ENCODE measurements at places on chromosomes 4 and X.

- no peak for DNase-seq
These were observed 71.7 kb downstream of the FBXW7 start for GRCh38 chr4:152464030-152464823.

DNA sequence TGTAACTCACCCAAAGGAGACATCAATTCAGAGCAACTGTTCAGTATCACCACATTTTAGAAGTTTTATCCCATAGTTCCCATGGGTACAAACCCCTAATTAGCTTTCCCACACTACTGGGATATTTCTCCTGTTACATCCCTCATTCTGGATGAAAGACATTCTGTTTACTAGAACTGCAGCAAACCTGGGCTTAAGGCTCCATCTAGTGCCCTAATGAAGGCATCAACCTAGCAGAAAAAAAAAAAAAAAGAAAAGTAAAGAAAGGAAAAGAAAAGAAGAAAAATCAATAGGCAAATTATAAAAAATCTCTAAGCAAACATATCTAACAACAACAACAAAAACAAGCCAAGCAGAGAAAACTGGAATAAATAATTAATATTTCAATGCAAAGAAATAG is 133.7 kb upstream of the CPXCR1 start:
- peak; percentile 56 for DNase-seq

GRCh38 chr4:107757864-107758476 is 37.9 kb upstream of the PAPSS1 start:
- DNase-seq, result peak; percentile 28

- DNase-seq, result no peak
These were observed 18.5 kb upstream of the CXCL8 start for GRCh38 chr4:73721909-73722308.

DNA sequence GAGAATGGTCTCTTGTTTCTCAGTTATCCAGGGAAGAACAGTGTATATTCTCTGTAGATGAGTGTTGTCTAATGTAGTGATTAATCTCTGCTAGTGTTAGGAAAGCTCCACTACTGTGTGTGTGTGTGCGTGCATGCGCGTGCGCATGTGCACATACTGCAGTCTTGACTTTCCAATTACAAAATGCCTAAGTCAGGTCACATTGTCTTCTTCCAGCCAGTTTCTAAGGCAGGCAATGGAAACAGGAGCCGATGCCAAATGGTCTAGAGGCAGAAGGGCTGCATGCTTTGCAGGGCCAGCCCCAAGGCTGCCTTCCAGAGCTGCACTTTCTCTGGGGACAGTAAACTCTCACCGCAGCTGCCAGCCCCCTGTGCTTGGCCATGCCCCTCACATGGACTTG is 30.5 kb upstream of the NAP1L5 start:
- no peak for DNase-seq

GRCh38 chrX:118652717-118653116 is 74.7 kb upstream of the IL13RA1 start:
- no peak for DNase-seq

DNA sequence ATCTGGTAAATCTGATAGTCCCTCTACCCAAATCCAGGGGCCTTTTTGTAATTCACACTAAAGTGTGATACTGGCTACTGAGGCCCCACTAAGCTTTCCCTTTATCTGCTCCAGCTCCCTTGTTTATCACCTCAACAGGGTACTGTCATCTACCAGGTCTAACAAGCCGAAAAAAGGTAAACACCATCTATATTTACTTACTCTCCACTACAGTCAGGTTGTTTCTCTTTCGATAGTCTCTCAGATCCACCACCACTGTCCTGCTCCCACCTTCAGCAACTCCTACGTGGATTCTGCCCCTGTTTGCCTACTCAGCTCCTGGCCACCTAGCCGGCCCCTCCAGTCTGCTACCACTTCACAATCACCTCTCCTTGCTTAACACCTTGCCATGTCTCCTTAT is 3.3 kb downstream of the ITIH6 start:
- no peak for DNase-seq

GRCh38 chr4:57113870-57114269 is 3.7 kb upstream of the IGFBP7 start:
- no peak for DNase-seq

DNA sequence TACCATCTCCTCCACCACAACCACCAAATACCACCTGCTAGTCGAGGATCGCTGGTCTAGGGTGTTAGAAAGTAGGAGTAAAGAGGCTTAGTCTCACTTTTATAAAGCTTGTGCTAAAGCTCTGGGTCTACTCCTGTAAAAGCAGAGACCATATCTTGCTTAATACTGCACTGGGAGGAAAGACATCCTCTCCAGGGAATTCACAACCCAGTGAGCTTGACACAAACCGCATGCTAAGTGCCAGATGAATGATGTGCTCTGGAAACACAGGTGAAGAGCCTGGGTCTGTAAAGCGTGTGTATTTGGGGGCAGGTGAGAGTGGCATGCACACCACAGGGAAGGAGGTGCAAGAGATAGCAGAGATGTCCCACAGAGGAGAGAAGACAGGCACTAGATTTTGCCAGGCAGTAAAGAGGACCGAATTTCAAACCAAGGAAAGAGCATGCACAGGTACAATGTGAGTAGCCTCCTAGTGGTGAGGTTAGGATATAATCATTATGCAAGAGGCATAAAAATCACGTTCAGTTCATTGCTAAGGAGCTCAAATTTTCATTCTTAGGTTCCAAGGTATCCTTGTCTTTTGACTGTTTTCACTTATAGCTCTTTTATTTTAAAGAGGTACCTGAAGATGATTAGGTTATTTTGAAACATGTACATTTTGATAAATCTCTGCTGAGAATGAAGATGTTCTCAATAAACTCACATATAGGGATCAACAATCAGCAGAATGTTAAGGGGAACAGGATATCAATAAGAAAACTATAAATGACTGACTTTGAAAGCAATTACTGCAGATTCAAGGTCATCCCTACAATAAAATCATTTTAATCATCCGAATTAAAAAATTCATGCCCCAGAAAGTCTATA is 20.7 kb downstream of the TAPT1 start:
- DNase-seq, result peak; percentile 31

- peak; percentile 72 for DNase-seq
These were observed 83.5 kb upstream of the SPRY1 start for GRCh38 chr4:123312951-123313592.

GRCh38 chrX:95754411-95754810 is 930.2 kb upstream of the DIAPH2 start:
- no peak for DNase-seq

- DNase-seq, result no peak
These were observed 1387.2 kb downstream of the STIM2 start for GRCh38 chr4:28247805-28248204.

DNA sequence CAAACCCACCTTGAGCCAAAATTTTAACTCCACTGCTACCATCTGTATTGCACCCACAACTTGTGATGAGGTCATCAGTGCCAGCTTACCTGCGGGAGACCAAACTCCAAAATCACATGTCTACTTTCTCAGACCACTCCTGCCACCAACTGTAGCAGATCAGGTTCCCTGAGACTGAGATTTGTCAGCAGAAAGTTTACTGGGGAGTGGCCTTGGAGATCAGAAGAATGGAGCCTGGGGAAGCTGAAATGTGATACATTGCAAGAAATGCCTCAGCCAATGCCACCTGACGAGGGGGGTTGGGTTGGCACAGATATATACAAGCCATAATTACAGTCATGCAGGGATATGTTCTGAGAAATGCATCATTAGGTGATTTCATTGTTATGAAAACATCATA is 19.1 kb downstream of the HAUS3 start:
- no peak for DNase-seq

- DNase-seq, result peak; percentile 49
These were observed 42.4 kb upstream of the SMARCAD1 start for GRCh38 chr4:94165256-94165655.

DNA sequence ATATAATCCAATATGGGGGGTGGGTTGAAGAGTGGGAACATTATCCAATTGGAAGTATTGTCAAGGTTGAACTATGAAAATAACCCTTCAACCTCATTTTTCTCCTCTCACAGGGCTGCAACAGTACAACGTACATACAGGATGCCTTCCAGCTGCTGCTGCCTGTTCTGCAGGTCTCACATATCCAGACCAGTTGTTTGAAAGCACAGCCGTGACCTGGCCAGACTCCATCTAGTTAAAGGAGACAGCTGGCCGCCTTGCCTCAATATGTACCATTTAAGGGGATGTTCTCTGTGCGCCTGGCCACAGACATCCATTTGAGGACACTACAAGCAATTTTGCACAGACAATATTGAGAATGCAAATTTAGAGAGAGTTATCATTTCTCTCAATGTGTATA is 75.7 kb downstream of the FAM114A1 start:
- DNase-seq, result no peak
